ENCODE measurements at places on chromosomes 2 and 18. TPM values are rescaled to one million over a fixed set of nuclear protein-coding genes. Genes with fewer than 3 reads are reported as not detected.
A peak's percentile ranks its signal among the peaks of the same experiment; 100 is the strongest.

DNA sequence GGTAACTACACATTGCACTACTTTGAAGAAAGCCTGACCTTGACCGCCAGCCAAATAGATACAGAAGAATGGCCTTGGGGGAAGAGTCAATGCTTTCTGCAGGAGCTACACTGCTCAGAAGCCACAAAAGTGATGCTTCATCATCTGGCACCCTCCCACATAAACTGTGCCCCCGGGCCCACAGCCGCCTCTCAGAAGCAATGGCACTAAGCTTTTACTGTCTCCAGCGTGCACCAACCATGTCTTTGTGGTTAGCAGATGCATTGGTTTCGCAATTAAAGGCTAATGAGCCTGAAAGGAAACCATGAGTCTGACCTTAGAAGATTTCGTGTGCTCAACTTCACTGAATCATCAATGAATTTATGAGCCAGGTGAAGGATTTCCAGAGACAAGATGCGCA lies 209.4 kb upstream of the TRIB2 start:
- peak; percentile 43 for DNase-seq

BCL11A gene
- total RNA-seq: 0.21 TPM

CHRNA1 gene
- not detected for total RNA-seq

DNA sequence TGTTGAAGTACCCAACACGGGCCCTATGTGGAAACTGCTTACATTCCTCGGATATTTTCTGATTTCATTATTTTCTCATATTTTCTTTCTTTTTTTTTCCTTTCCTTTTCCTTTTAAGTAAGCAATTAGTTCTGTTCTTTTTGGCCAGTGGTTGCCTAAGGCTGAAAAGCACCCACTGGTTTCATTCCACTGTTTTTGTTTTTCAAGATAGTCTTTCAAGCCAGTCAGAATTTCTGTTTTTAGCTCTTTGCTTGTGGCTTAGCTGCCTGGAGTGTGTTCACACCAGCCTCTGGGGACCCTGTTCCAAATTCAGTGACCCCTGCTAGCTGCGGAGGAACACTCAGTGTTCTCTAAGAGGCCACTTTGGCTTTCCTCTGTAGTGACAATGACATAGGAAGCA lies 73.6 kb downstream of the NRP2 start:
- DNase-seq: no peak

DNA sequence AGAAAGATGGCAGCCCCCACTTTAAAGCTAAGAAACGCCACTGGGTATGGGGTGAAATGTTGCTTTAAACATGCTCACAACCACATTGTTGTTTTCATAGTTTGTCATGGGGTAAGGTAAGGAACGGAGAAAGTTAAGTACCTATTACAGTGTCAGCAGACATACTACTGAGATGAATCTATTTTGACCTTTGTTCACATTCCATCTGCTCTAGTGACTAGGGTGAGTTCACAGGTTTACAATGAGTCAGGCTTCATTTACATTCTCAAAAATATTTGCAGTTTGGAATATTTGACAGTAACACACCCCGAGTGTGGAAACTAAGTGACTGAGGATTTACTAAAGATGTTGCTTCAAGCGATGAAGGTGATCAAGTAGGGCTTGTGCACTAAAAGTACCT lies 428.7 kb upstream of the ACVR2A start:
- no peak for DNase-seq

DNA sequence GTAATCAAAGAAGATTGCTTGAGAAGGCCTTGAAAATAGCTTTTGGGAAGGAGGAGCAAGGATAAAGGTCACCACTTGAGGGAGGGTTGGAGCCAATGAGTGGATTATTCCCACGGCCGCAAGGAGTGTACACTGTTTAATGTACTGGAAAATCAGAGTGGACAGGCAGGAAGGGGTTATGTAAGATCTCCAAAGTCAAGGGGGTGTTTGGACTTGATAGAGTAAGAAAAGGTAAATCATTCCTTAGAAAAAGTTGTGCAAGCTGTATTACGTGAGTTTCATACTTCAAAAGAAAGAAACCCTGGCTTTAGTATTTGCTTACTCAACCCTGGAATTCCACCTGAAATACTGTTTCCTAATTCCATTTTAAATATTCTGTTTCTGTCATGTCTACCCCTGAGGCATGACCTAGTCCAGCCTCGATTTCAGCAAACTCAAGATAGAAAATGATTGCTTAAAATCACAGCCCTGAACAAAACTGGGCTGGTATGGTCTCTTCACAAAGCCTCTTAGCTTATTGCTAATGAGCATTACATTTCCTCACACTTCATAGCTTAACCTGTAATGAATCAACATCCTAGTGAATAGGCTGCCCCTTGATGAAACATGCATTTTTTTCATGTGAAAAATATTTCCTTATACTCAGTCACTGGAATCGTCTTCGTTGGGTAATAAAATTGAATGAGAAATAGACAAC lies 1.1 kb downstream of the MREG start:
- DNase-seq: no peak

DNA sequence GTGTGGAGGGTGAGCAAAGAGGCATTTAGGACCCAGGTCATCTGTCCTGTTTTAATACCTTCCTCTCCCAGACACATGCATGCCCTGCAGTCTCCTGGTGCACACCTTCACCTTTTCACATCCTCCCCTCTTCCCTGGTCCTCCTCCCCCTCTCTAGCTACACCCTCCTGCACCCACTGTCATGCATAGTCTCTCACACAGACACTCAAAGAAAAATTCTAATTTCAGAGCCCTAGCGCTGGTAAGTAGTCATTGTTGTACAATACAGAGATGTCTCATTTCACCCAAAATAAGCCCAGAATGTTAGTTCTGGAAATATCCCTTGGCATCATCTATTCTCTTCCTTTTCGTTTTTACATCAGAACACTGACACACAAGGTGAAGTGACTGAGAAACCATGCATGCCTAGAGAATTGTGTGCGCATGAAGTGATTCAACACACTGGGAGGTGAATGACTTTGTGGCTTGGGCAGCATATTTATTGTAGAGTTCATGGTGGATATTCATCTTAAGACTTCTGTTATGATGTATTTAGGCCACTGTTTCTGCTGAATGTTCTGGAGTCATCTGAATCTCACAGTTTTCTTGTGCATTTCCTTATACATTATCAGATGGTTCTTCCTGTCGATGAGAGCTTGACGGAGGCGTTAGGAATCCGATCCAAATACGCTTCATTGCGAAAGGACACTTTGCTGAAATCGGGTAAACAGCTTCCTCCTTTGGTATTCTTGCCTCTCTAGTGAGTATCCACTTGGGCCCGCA lies 69.9 kb downstream of the COA5 start:
- DNase-seq: no peak

- DNase-seq: no peak
Measured at GRCh38 chr2:20507166-20507692, 60.4 kb downstream of the RHOB start.

GCFC2 gene
- total RNA-seq: 32.1 TPM

DCAF17 gene
- total RNA-seq: 22.6 TPM

GRCh38 chr2:208265371-208265800 lies 669 bp upstream of the PIKFYVE start:
- peak; percentile 30 for DNase-seq

- DNase-seq: no peak
Measured at GRCh38 chr2:181991171-181991885, 5.7 kb downstream of the PPP1R1C start.

- no peak for DNase-seq
Measured at GRCh38 chr2:106536490-106536889, 49.3 kb downstream of the CD8B2 start.

GRCh38 chr2:150997066-150997465 lies 264.6 kb downstream of the RBM43 start:
- DNase-seq: no peak
